Uterus (tissue), 4 donors: ENCODE measurements at places on chromosomes 11 and 22. TPM values are rescaled to one million over a fixed set of nuclear protein-coding genes. Genes with fewer than 3 reads are reported as not detected.

KRTAP5-1 gene
- not detected for total RNA-seq

OR51I1 gene
- total RNA-seq, result 1.6 TPM

APOA4 gene
- total RNA-seq, result not detected

HPX gene
- 0.29 TPM for total RNA-seq

PIK3IP1 gene
- total RNA-seq, result 12.7 TPM

SLC25A1 gene
- 42.7 TPM for total RNA-seq

- H3K4me1 ChIP-seq, result no peaks in the 10 kb centered on the region
- H3K27me3 ChIP-seq, result no peaks in the 10 kb centered on the region
- no peaks in the 10 kb centered on the region for H3K36me3 ChIP-seq
Observed at GRCh38 chr11:35526370-35526792, 965 bp upstream of the PAMR1 start.

GRCh38 chr11:24082860-24083259, 414.0 kb upstream of the LUZP2 start:
- no peaks in the 10 kb centered on the region for H3K4me1 ChIP-seq
- DNase-seq, result no peak
- no peak overlapping the region for H3K4me3 ChIP-seq
- H3K36me3 ChIP-seq, result no peaks in the 10 kb centered on the region
- no peaks in the 10 kb centered on the region for H3K27me3 ChIP-seq

DNA sequence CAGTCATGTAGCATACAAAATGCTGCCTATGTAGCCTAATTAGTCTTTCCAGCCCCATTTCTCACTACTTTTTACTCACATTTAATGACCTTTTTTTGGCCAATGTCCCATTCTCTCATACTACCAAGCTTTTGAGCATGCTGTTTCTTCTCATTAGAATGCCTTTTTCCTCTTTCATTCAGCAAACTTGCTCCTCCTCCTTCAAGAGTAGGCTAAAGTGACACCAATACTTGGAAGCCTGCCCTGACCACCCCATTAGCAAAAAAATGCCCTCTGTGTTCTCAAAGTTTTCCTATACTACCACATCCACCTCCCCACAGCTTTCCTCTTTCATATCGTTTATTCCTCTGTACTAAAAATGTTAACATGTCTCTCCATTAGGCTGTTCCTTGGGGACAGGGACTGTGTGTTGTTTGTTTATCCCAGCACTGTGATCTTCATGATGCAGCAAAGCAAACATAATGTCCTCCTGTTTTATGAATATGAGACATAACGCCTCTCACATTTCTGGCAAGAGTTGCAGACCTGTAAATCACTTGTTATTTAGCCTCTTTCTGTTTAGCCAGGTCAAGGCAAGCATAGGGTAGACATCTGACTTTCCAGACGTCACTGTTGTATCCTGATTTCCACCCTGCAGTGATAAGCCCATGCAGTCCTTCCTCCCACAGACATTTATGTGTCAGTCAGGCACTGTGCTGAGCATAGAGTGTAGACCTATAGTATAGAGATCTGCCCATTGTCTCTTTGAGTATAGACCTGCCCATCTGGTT, 62.0 kb upstream of the UCP3 start:
- H3K27ac ChIP-seq, result no peak overlapping the region
- H3K36me3 ChIP-seq, result no peaks in the 10 kb centered on the region
- H3K27me3 ChIP-seq, result no peaks in the 10 kb centered on the region
- no peaks in the 10 kb centered on the region for H3K4me1 ChIP-seq

DNA sequence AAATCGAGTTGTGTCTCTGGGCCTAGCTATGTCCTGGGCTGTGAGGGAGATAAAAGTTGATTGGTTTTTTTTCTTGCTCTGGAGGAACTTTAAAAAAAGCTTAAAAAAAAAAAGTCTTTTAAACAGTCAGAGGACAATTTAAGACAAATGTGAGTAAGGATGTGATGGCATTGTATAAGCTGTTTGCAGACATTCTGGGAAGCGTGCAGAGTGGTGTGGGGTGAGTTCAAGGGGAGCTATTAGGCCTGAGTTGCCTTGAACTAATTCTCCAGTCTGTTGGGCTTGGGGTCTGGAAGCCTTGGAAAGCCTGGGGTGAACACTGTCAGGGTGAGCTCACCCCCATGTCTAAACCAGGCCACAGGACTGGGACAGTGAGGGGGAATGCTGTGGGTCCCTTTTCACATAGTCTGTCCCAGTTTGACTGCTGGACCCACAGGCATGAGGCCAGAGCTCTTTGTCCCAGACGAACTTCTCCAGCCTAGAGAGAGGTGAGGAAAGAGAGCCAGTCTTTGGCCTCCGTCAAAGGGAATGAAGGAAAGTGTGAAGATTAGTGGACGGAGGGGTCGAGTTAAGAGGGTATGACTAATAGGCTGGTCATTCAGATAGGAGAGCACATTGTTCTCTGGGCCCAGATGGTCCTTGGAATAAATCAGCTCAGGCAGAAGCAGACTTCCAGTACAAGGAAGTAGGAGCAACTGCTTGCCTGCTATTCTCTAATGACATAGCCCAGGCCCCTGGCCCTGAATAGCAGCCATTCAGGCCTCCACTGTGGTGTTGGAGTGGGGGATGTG, 76.4 kb upstream of the NNMT start:
- H3K36me3 ChIP-seq, result no peaks in the 10 kb centered on the region
- peaks cover 20% of the 10 kb centered on the region for H3K4me1 ChIP-seq
- H3K27ac ChIP-seq, result peak overlapping the region; percentile 48
- H3K27me3 ChIP-seq, result no peaks in the 10 kb centered on the region
- DNase-seq, result no peak
- H3K4me3 ChIP-seq, result no peak overlapping the region

- H3K36me3 ChIP-seq, result no peaks in the 10 kb centered on the region
- no peaks in the 10 kb centered on the region for H3K4me1 ChIP-seq
- no peaks in the 10 kb centered on the region for H3K27me3 ChIP-seq
- H3K27ac ChIP-seq, result no peak overlapping the region
- H3K4me3 ChIP-seq, result no peak overlapping the region
- no peak for DNase-seq
Observed at GRCh38 chr11:57216463-57216862, 20.6 kb downstream of the APLNR start.

- no peaks in the 10 kb centered on the region for H3K27me3 ChIP-seq
- H3K4me1 ChIP-seq, result no peaks in the 10 kb centered on the region
- no peak overlapping the region for H3K4me3 ChIP-seq
- DNase-seq, result no peak
- no peaks in the 10 kb centered on the region for H3K36me3 ChIP-seq
Observed at GRCh38 chr11:2223153-2223794, 47.1 kb downstream of the ASCL2 start.

- H3K27ac ChIP-seq, result no peak overlapping the region
- DNase-seq, result no peak
- H3K4me3 ChIP-seq, result no peak overlapping the region
- no peaks in the 10 kb centered on the region for H3K36me3 ChIP-seq
Observed at GRCh38 chr11:113345978-113346377, 31.6 kb downstream of the TTC12 start.

DNA sequence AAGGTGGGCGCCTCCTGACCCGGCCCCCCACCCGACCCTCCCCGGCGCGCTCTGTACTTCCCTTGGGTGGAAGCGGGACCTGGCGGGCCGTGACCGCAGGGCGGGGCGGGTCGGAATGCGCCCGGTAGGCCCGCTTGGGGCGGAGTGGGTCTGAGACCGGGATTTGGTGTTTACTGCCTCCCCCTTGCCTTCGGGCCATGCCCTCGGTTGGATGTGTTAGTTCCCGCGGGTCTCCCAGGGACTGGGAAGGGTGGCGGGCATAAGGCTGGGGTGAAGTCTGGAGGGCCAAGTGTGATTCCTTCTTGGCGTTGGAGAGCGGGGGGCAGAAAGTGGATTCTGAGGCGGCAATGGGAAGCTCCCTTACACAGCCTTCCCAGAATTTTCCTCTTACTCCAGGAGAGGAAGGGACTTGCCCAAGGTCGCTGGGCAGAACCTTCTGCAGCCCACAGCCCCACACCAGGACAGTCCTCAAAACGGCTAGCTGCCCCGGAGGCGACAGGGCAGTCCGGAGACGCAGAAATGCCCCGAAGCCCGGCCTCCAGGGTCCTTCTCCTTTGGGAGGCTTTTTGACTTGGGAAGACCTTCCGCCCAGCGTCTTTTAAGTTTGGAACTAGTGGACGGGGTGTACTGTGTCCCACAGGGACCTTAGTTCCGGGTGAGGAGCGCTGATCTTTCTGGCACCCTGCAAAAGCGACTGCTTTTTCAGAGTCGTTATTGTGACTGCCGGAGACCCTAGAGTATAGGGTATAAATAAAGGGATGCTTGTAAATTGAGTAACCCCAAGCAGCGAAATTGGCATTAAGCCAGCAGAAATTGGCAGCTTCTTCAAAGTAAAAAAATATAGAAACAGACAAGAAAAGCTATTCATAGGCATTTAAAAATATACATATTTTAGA, 647 bp downstream of the SWAP70 start:
- H3K4me1 ChIP-seq, result no peaks in the 10 kb centered on the region
- peak overlapping the region; percentile 97 for H3K4me3 ChIP-seq
- no peaks in the 10 kb centered on the region for H3K27me3 ChIP-seq
- no peaks in the 10 kb centered on the region for H3K36me3 ChIP-seq
- H3K27ac ChIP-seq, result peak overlapping the region; percentile 95
- peak; percentile 47 for DNase-seq

DNA sequence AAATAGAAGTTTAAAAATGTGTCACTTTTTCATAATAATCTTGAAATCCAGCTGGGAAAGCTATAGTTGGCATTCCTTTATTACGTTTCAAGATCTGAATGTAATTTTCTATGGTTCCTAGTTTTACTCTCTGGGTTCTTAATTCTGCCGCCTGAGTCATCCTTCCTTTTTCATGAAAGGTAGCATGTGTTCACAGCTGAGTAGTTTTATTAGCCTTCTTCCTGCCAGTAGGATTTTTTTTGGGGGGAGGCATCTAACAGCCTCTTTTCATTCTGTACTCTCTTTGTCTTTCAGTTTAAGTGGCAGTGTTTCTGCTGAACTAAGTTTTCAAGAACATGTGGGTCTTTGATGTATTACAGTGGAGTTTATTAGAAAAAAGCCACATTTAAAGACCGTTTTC, 36.5 kb downstream of the OR2AG2 start:
- H3K4me1 ChIP-seq, result no peaks in the 10 kb centered on the region
- H3K27me3 ChIP-seq, result no peaks in the 10 kb centered on the region
- H3K27ac ChIP-seq, result no peak overlapping the region
- no peak for DNase-seq
- no peak overlapping the region for H3K4me3 ChIP-seq
- no peaks in the 10 kb centered on the region for H3K36me3 ChIP-seq

DNA sequence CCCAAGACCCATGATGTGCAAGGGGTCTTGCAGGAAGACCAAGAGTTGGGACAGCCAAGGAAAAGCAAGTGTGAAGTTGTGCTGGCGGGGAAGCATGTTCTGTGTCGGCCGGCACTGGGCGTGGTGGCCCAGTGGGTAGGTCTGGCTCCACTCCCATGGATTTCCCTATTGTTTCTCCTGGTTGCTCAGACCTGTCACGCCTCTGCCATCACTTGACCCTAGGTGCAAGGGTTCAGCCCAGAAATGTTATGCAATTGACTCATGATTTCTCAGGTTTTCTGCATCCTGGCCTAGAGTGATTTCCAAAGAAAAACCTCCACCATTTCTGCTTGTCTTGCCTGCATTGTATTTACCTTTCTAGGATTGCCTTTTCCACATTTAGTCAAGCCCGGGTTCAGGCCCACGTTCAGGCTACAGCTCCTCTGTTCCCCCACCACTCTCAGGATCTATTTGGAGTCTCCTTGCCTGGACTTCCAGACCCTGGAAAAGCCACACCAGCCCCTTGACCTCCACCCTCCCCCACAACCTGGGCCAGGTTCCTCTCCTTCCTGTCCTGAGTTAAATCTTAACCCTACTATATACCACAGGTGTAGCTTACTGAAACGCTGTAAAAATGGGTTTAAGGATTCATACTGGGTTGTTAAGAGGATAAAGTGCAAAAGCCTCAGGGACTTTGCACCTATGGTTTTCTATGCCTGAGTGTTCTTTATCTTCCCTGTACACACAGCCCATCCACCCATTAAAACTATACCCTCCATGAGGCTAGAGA, 17.5 kb upstream of the FOLR1 start:
- no peaks in the 10 kb centered on the region for H3K4me1 ChIP-seq
- H3K36me3 ChIP-seq, result no peaks in the 10 kb centered on the region
- no peak for DNase-seq
- no peaks in the 10 kb centered on the region for H3K27me3 ChIP-seq
- no peak overlapping the region for H3K4me3 ChIP-seq

DNA sequence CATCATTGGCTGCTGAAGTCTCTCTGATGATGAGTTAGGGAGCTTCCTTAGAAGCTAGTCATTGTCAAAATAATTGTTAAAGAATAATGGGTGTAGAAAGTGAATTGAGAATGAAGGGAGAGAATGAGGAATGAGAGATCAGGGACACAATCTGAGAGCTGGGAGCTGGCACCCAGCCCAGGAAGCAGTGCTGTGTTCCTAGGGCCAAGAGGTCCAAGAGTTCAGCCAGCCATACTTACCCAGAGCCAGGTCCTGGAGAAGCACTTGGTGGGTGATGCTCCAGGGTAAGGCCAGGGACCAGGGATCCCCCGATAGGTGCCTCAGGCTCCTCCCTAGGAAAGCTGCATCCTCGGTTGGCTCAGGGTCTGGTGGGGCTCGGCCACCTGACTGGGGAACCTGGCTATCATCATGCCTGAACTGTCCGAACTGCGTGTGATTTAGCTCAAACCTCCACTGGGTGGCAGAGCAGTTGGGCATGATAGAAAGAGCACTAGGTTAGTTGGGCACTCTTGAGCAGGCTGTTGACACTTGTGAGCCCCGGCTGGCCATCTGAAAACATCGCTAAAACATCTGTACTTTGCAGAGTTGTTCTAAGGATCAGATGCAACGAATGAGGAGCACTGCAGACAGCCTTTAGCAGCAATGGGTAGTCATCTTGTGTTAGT, 123.9 kb upstream of the NCAM1 start:
- no peak overlapping the region for H3K4me3 ChIP-seq
- H3K36me3 ChIP-seq, result no peaks in the 10 kb centered on the region
- no peak for DNase-seq
- H3K27me3 ChIP-seq, result no peaks in the 10 kb centered on the region

GRCh38 chr11:134749040-134749839, 337.2 kb upstream of the B3GAT1 start:
- H3K27me3 ChIP-seq, result no peaks in the 10 kb centered on the region
- no peak overlapping the region for H3K27ac ChIP-seq
- no peak for DNase-seq
- H3K4me3 ChIP-seq, result no peak overlapping the region

DNA sequence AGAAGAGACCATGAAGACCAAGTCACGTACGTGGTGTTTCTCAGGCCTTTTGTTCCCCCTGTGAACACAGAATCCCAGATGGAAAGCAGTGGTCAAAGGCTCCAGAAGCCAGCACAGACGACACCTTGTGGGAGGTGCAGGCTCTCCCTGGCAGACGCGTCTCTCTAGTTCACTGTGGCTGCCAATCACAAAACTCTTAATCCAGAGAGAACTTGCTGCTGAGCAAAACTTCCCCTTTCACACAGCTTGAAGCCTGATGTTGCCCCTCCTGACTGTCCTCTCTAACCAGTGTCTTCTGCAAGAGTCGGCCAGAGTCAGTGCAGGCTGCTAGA, 67.1 kb downstream of the PIWIL3 start:
- no peaks in the 10 kb centered on the region for H3K4me1 ChIP-seq
- no peaks in the 10 kb centered on the region for H3K36me3 ChIP-seq
- H3K4me3 ChIP-seq, result no peak overlapping the region
- no peak for DNase-seq
- H3K27ac ChIP-seq, result no peak overlapping the region
- no peaks in the 10 kb centered on the region for H3K27me3 ChIP-seq

- H3K36me3 ChIP-seq, result no peaks in the 10 kb centered on the region
- H3K27me3 ChIP-seq, result no peaks in the 10 kb centered on the region
- H3K4me1 ChIP-seq, result no peaks in the 10 kb centered on the region
- DNase-seq, result no peak
Observed at GRCh38 chr11:71372693-71373657, 75.2 kb downstream of the DHCR7 start.
